ENCODE measurements at places on chromosomes 6 and 20. TPM values are rescaled to one million over a fixed set of nuclear protein-coding genes. Genes with fewer than 3 reads are reported as not detected.

The RSPH9 gene
- not detected for total RNA-seq

The SLC35D3 gene
- total RNA-seq, result not detected

DNA sequence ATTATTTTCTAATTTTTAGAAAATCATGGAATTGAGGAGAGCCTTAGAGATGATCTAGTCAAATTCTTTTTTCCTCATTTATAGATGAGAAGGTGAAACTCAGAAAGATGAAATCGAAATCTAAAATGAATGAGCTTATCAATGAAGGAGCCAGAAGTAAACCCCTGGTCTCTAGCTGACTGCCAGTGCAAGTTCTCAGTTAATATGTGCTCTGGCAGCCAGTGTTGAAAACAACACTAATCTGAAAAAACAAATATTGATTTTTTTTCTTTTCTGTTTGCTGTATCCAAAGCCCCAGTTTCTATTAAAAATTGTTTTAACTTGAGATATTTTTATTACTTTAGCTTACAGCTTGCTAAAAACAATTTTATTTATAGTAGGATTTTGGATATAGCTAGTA lies 21.5 kb upstream of the PBOV1 start:
- no peaks in the 10 kb centered on the region for H3K4me1 ChIP-seq
- H3K4me3 ChIP-seq, result no peak overlapping the region
- H3K27me3 ChIP-seq, result no peaks in the 10 kb centered on the region
- no peak overlapping the region for H3K27ac ChIP-seq

DNA sequence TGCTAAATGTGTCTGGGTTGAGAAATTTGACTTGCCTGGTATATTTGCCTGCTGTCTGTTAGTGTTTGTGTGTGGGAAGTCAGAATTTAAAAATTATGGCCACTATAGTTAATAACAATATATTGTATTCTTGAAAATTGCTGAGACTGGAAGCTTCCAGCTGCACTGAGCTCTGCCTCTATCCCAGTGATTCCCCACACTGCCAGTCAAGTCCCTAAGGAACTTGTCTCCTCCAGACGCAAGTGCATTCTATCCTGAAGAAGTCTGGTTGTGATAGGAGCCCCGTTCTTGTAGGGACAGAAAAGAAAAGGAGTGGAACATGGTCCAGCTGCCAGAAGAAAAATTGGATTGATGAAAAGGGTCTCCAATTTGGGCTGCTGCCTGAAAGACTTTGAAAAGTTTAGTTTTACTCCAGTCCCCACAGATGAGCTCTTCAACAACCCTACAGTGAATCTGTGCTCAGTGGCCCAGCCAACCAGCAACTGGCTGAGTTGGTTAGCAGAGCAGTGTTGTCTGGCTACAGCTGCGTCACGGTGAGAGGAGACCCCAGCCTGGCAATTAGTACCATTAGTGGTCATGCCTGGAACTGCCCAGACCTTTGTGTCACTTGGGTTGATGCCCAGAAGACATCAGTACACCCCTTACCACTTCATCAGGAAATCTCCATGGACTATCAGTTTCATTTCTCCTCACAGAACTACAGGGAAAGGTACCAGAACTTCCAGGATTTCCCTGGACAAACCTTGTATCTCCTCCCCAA lies 183.1 kb upstream of the MCHR2 start:
- peak overlapping the region; percentile 3 for H3K27ac ChIP-seq
- DNase-seq, result no peak
- no peaks in the 10 kb centered on the region for H3K4me1 ChIP-seq
- H3K4me3 ChIP-seq, result no peak overlapping the region
- H3K36me3 ChIP-seq, result no peaks in the 10 kb centered on the region

DNA sequence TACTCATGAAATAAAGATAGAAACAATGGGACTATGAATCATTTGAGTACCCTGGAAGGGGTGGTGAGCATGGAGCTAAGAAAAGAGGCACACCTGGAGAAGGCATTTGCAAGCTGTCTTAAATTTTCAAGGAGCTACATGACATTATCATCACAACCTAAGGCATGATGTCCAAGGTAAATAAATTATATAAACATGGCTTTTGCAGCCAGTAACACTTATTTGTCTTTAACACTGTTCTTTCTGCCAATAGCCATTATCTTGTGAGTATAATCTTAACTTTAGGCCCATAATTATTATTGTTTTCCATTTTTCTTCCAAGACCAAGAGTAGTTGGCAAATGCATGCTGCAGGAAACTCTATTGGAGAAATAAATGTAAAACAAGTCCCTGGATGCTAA lies 63.7 kb downstream of the ALDH5A1 start:
- no peaks in the 10 kb centered on the region for H3K27me3 ChIP-seq
- no peak for DNase-seq
- H3K4me1 ChIP-seq, result no peaks in the 10 kb centered on the region
- no peaks in the 10 kb centered on the region for H3K36me3 ChIP-seq
- H3K27ac ChIP-seq, result no peak overlapping the region
- no peak overlapping the region for H3K4me3 ChIP-seq
